ENCODE measurements at places on chromosomes 16 and 17.

- DNase-seq = no peak
- no peaks in the 10 kb centered on the region for H3K27me3 ChIP-seq
- no peak overlapping the region for H3K27ac ChIP-seq
These were observed 97.7 kb downstream of the RPGRIP1L start for GRCh38 chr16:53605831-53606400.

DNA sequence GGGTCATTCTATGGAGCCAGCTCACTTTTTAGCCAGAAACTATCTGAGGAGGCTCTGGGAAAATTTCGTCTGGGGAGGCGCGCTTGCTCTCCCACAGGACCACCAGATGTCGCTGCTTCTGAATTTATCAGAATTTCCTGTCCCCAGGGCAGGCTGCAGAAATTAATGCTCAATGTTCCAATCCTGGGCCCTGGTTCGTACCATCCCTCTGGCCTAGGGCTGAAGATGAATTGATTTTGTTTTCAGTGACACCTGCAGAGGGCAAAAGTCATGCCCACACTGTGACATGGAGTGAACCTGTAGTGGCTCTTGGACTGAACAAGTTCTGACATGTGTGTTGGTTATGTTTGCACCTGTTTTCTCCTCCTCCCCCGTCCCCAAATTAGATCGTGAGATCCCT lies 482.6 kb downstream of the NPIPA7 start:
- DNase-seq = peak; percentile 34
- H3K27me3 ChIP-seq = no peaks in the 10 kb centered on the region
- no peaks in the 10 kb centered on the region for H3K36me3 ChIP-seq
- H3K4me1 ChIP-seq = no peaks in the 10 kb centered on the region
- no peak overlapping the region for H3K27ac ChIP-seq

DNA sequence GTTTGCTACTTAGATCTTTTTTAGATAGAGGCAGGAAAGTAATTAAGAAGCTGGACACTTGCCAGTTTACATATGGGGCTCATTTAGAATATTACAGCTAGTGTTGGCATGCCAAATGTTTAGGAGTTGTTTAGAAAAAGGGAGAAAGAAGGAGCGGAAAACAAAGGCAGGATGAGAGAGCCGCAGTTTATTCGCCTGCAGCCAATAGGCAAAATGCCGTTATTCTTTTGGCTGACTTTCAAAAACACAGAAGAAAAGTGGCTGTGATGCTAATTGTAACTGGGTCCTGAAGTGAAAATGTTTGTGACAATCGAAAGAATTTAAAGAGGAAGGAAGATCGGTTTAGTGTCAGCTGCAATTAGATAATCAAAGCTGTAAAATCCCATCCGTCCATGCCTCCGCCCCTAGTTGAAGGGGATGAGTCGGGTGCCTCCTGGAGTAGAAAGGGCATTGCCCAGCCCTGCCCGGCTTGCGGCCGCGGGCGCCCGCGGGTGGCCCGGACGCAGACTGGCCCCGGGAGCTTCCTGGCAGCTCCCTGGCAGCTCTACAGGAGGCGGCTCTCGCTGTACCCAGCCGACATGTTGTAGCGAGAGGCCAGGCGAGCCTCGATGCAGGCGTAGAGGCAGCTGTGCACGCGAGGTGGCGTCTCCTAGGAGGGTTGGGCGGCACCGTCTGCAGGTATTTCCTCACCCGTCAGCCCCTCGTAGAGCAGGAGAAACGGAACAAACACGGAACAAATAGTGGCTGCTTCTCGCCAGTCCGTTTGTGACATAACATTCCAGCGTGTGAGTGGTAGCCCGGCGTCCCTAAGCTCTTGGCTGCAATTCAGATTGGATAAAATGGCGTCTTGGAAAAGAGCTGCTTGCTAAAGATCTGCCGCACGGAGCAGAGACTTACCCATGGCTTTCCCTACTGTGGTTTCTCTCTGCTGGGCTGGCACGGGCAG lies 82.2 kb downstream of the TNRC6C start:
- H3K4me3 ChIP-seq = peak overlapping the region; percentile 71
- H3K36me3 ChIP-seq = no peaks in the 10 kb centered on the region
- H3K27ac ChIP-seq = peak overlapping the region; percentile 72
- H3K4me1 ChIP-seq = peaks cover 17% of the 10 kb centered on the region
- no peaks in the 10 kb centered on the region for H3K27me3 ChIP-seq

GRCh38 chr16:90077240-90077756 lies at the start of gene PRDM7:
Gene PRDM7 (minus strand): TSS chr16:90077331. CDS start chr16:90075910, 1,421 bp downstream.
- DNase-seq = peak; percentile 93
- no peaks in the 10 kb centered on the region for H3K27me3 ChIP-seq
- 0 out of 2 replicates have a peak, but pooled peaks cover 3% of the 10 kb centered on the region for H3K4me1 ChIP-seq
- no peaks in the 10 kb centered on the region for H3K36me3 ChIP-seq

DNA sequence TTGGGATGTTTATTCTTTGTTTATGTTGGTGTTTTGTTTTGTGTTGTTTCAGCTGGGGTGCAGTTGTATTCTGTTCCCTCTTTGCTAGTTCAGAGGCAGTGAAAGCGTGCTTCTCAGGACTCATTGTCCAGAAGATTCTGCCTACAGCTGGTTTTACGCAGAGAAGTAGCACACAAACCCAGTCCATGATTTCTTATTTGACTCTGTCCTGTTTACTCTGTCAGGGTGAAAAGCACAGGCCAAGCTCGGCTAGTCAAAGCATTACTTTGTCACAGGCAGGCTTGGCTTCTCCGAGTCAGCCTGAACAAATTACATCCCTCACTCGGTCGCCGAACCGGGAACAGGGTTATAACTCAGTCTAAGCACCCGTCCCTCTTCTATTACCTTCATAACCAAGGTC lies 435.0 kb downstream of the MAF start:
- H3K27ac ChIP-seq = no peak overlapping the region
- H3K4me1 ChIP-seq = no peaks in the 10 kb centered on the region
- peaks cover 5% of the 10 kb centered on the region for H3K27me3 ChIP-seq
- no peak for DNase-seq
- H3K36me3 ChIP-seq = no peaks in the 10 kb centered on the region

- peak overlapping the region; percentile 99 for H3K4me3 ChIP-seq
- peaks cover 38% of the 10 kb centered on the region for H3K27me3 ChIP-seq
- peak; percentile 46 for DNase-seq
- H3K4me1 ChIP-seq = peaks cover 37% of the 10 kb centered on the region
- peak overlapping the region; percentile 47 for H3K27ac ChIP-seq
These were observed 542 bp downstream of the CBX4 start for GRCh38 chr17:79838522-79839274.

GRCh38 chr16:6682142-6682811 lies 650.4 kb upstream of the RBFOX1 start:
- peak; percentile 6 for DNase-seq
- H3K4me1 ChIP-seq = no peaks in the 10 kb centered on the region
- H3K4me3 ChIP-seq = no peak overlapping the region
- no peaks in the 10 kb centered on the region for H3K36me3 ChIP-seq
- H3K27me3 ChIP-seq = no peaks in the 10 kb centered on the region
- no peak overlapping the region for H3K27ac ChIP-seq

- no peaks in the 10 kb centered on the region for H3K36me3 ChIP-seq
- no peak for DNase-seq
- no peak overlapping the region for H3K27ac ChIP-seq
- no peaks in the 10 kb centered on the region for H3K4me1 ChIP-seq
- H3K4me3 ChIP-seq = no peak overlapping the region
These were observed 40.2 kb downstream of the OSBPL7 start for GRCh38 chr17:47781397-47781796.

GRCh38 chr17:46821482-46822387 lies 3.2 kb upstream of the WNT3 start:
- no peak for DNase-seq
- no peak overlapping the region for H3K4me3 ChIP-seq
- no peak overlapping the region for H3K27ac ChIP-seq

DNA sequence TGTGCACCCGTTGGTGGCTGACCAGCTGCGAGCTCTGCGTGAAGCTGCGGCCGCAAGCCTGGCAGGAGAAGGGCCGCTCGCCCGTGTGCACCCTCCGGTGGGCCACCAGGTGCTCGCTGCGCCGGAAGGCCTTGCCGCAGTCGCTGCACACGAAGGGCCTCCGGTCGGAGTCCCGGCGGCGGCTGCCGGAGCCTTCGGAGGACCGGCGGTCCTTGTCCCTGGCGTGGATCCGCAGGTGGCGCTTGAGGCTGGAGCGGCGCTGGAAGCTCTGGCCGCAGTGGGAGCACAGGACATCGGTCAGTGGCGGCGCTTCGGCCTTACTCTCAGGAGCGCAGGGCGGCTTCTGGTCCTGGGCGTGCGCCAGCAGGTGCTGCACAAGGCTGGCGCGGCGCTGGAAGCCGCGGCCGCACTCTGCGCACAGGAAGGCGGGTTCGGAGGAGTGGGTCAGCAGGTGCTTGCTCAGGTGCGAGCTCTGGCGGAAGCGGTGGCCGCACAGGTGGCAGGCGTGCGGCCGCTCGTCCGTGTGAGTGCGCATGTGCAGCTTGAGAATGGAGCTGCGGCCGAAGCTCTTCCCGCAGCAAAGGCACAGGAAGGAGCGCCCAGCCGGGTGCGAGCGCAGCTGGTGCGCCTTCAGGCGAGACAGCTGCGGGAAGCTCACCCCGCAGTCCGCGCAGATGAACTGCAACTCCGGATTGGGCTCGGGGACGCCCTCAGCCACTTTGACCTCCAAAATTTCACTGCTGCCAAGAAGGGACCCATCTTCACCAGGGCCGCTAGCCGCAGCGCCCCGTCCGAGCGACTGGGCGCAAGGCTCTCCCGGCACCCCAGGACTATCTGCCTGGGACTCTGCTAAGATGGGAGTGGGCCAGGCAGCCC lies 9.1 kb downstream of the ZSCAN10 start:
- no peaks in the 10 kb centered on the region for H3K36me3 ChIP-seq
- H3K4me1 ChIP-seq = no peaks in the 10 kb centered on the region
- no peak overlapping the region for H3K27ac ChIP-seq
- no peak overlapping the region for H3K4me3 ChIP-seq

DNA sequence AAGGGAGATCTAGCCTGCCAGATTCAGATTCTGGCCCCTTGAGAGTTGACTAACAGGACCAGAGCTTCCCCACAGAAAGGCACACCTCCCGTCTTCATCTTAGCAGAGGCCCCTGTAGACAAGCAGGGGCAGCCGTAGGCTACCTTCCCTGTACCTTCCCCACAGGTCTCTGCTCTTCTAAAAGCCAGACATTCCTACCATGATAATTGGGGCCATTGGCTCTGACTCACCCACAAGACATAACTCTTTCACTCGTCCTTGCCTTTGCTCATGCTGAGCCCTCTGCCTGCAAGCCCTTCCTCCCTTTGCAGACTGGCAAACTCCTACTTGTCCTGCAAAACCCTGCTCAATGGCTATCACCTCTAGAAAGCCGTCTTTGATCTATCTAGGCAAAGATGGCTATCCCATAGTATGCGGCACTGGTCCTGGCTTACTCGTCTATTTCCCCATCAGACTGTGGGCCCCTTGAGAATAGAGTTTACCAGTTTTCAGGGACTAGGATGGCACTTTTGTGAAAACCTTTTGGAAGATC lies 43.8 kb downstream of the PIMREG start:
- H3K4me1 ChIP-seq = no peaks in the 10 kb centered on the region
- DNase-seq = no peak
- no peaks in the 10 kb centered on the region for H3K36me3 ChIP-seq
- H3K4me3 ChIP-seq = no peak overlapping the region
- no peak overlapping the region for H3K27ac ChIP-seq

- no peak overlapping the region for H3K4me3 ChIP-seq
- no peaks in the 10 kb centered on the region for H3K27me3 ChIP-seq
- H3K27ac ChIP-seq = no peak overlapping the region
- H3K36me3 ChIP-seq = no peaks in the 10 kb centered on the region
- no peaks in the 10 kb centered on the region for H3K4me1 ChIP-seq
These were observed 14.7 kb downstream of the C16orf96 start for GRCh38 chr16:4570688-4571321.

GRCh38 chr16:15899538-15900100 lies 11.2 kb upstream of the CEP20 start:
- no peaks in the 10 kb centered on the region for H3K27me3 ChIP-seq
- peak overlapping the region; percentile 79 for H3K27ac ChIP-seq
- H3K4me3 ChIP-seq = peak overlapping the region; percentile 25
- peak; percentile 95 for DNase-seq

DNA sequence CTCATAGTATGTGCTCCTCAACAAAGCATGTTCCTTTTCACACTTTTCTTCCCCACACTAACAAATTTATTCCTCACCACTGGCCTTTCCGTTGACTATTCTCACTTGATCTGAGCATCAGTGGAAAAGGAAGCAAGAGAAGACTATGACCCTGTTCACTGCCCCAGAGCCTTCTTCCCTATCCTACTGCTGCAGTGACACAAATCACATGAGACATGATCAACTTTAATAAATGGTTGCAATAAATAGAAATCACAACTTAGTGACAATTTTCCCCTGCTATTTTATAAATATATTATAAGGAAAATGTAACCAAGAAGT lies 438.7 kb upstream of the SOX9 start:
- DNase-seq = no peak
- H3K36me3 ChIP-seq = no peaks in the 10 kb centered on the region
- no peak overlapping the region for H3K4me3 ChIP-seq
- H3K4me1 ChIP-seq = no peaks in the 10 kb centered on the region

DNA sequence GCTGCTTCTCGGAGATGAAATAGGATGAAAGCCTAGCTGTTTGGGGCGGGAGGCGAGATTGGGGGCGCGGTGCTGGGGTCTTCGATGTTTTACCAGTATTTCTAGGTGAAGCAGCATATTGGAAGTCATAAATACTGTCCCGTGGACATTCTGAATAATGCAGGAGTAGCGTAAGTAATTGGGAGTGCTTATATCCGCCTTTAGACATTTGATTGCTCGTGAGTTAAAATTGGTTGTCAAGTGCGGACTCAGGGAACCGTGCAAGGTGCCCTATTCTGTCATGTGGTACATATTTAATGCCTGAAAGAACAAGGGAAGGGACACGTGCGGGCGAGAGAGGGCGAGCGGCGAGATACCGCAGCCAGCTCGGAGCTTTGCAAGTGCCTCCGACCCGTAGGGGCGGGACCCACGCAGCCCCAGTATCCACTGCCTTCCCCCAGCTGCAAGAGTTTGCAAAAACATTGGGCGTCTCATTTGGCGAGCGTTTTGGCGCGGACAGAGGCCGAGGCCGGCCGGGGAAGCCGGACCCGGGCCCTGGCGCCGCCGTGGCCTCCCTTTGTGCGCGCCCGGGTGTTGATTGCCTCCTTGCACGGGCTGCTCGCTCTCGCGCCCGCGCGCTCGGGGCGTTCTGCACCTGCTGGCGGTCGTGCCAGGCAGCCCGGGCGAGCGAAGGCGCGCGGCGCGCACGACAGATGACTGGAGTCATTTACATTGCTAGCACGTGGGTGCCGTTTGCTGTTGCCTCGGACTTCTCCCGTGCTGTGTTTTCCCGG lies 849.8 kb upstream of the RBFOX1 start:
- no peak overlapping the region for H3K4me3 ChIP-seq
- no peaks in the 10 kb centered on the region for H3K27me3 ChIP-seq
- no peaks in the 10 kb centered on the region for H3K36me3 ChIP-seq
- no peaks in the 10 kb centered on the region for H3K4me1 ChIP-seq
- no peak overlapping the region for H3K27ac ChIP-seq

- peak; percentile 65 for DNase-seq
- H3K27ac ChIP-seq = no peak overlapping the region
- H3K36me3 ChIP-seq = no peaks in the 10 kb centered on the region
- no peak overlapping the region for H3K4me3 ChIP-seq
These were observed 124.5 kb upstream of the ZFHX3 start for GRCh38 chr16:73172241-73172972.

DNA sequence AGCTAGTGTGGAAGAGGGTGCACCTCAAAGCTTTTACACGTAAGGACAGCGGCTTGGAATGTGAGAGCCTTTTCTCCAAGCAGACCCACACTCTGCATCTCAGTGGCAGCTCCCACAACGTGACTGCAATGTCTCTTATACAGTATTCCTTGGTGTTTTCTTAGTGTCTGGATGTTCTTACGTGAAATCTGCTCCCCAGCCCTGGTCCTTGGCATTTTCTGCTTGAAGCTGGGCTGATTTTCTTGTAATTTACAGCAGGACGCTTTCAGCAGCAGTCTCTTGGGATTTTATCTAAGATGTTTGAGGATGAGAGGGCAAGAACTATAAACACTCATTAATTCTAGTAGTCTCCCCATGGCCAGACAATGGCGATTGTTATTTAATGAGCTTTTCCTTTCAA lies 12.1 kb upstream of the POLR3E start:
- H3K4me3 ChIP-seq = no peak overlapping the region
- H3K27ac ChIP-seq = no peak overlapping the region
- peaks cover 5% of the 10 kb centered on the region for H3K36me3 ChIP-seq
- no peaks in the 10 kb centered on the region for H3K27me3 ChIP-seq
- H3K4me1 ChIP-seq = no peaks in the 10 kb centered on the region

All from PC-3 (cell line).